ENCODE measurements at places on chromosomes 7 and 10. TPM values are rescaled to one million over a fixed set of nuclear protein-coding genes. Genes with fewer than 3 reads are reported as not detected.

The VAX1 gene
- total RNA-seq, result not detected

DNA sequence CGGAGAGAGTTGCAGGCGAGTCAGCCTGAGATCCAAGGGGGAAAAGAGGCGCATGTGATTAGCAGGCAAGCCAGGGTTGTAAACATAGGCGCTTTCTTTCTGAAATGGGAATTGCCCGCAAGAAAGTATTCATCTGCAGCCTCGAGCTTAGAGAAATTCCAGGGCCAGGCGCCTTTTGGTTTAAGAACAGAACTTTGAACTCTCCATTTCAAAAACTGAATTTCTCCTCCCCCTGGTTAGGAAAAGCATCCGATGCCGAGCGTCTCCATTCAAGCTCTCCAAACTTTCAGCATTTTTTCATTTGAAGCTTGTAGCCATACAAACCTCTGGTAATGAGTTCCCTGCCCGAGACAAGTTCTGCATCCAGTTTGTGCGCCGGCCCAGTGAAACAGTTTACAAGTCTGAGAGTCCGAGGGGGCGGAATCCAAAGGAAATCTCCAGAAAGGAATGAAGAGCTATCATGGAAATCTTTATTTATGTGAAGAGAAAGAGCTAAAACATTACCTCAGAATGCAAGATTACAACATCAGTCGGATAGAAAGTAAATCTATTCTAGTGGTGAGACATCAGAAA, 69.9 kb downstream of the FAM204A start:
- peaks cover 5% of the 10 kb centered on the region for H3K27me3 ChIP-seq
- no peak overlapping the region for H3K27ac ChIP-seq
- H3K36me3 ChIP-seq, result no peaks in the 10 kb centered on the region
- no peak overlapping the region for H3K4me3 ChIP-seq

DNA sequence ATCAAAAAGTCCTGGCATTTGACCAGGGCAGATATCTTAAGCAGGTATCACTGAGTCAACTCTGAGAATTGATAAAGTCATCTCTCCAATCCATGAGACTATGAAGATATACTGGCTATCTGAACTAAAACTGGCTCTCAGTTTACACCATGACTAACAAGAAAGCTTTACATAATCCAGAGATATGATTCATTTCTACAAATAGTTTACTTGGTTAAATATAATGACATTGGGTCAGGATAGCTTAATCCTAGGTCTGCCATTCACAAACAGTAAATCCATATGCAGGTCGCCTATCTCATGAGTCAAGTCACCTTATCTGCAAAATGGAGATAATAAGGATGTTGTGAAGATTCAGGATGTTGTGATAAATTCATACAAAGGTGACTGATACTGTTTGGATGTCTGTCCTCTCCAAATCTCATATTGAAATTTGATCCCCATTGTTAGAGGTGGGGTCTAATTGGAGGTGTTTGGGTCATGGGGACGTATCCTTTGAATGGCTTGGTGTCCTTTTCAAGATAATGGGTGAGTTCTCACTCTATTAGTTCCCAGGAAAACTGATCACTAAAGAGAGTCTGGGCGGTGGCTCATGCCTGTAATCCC, 117.4 kb downstream of the JMJD1C start:
- no peak for DNase-seq
- H3K27ac ChIP-seq, result no peak overlapping the region
- H3K4me1 ChIP-seq, result no peaks in the 10 kb centered on the region
- no peak overlapping the region for H3K4me3 ChIP-seq

GRCh38 chr10:103679096-103679790, 176.1 kb downstream of the SH3PXD2A start:
- no peak overlapping the region for H3K27ac ChIP-seq
- no peak overlapping the region for H3K4me3 ChIP-seq
- H3K36me3 ChIP-seq, result no peaks in the 10 kb centered on the region
- no peak for DNase-seq
- H3K4me1 ChIP-seq, result no peaks in the 10 kb centered on the region
